ENCODE measurements at places on chromosomes 1 and 21. TPM values are rescaled to one million over a fixed set of nuclear protein-coding genes. Genes with fewer than 3 reads are reported as not detected.

PRELP gene
- 6.7 TPM for total RNA-seq

DNA sequence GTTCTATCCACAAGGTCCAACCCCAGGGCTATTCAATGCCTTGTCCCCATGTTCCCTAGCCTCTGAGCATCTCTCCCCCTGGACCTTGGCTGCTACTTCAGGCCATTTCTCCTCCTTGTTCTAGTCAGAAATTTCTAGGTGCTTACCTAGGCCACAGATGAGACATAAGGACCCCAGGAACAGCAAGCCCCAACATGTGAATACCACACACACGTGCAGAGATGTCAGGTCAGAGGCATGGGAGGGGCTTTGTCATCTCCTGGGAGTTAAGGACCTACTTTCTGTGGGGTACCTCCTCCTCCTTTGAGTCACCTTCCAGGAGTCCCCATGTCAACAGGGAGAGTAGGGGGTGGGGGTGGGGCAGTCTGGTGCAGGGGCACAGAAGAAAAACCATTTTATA is 7.1 kb upstream of the RGS16 start:
- H3K4me1 ChIP-seq, result peaks cover 22% of the 10 kb centered on the region
- H3K27ac ChIP-seq, result no peak overlapping the region
- no peak for DNase-seq

GRCh38 chr1:214989341-214989740 is 93.2 kb upstream of the KCNK2 start:
- DNase-seq, result no peak
- H3K27me3 ChIP-seq, result no peaks in the 10 kb centered on the region
- H3K27ac ChIP-seq, result no peak overlapping the region
- H3K4me3 ChIP-seq, result no peak overlapping the region
- H3K4me1 ChIP-seq, result no peaks in the 10 kb centered on the region

- H3K27me3 ChIP-seq, result no peaks in the 10 kb centered on the region
- no peak overlapping the region for H3K4me3 ChIP-seq
- peak; percentile 47 for DNase-seq
- peak overlapping the region; percentile 98 for H3K27ac ChIP-seq
- peaks cover 67% of the 10 kb centered on the region for H3K4me1 ChIP-seq
- no peaks in the 10 kb centered on the region for H3K36me3 ChIP-seq
Observed at GRCh38 chr1:2543543-2544092, 12.6 kb upstream of the TNFRSF14 start.

DNA sequence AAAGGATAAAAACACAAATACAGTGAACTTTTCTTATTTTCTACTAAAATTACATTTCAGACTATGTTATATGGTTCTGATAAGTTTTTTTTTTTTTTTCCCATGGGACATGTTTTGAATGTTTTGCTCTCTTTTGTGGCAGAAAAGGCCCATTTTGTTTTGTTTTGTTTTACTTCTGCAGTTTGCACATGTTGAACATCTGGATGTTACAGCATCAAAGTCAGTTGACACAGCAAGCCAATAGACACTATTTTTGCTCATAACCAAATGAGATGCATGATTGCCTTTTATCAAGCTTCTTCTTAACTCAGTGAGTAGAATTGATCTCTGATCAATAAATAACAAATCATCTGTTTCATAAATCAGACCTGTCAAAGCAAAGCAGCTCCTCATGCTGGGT is 904.2 kb downstream of the ADGRL2 start:
- no peak overlapping the region for H3K27ac ChIP-seq
- H3K36me3 ChIP-seq, result no peaks in the 10 kb centered on the region
- H3K4me3 ChIP-seq, result no peak overlapping the region
- no peak for DNase-seq
- H3K4me1 ChIP-seq, result no peaks in the 10 kb centered on the region

SPATA21 gene
- total RNA-seq, result not detected

ZNF691 gene
- total RNA-seq, result 4.2 TPM

- H3K27me3 ChIP-seq, result no peaks in the 10 kb centered on the region
- DNase-seq, result no peak
- H3K27ac ChIP-seq, result no peak overlapping the region
- no peak overlapping the region for H3K4me3 ChIP-seq
- no peaks in the 10 kb centered on the region for H3K36me3 ChIP-seq
Observed at GRCh38 chr1:191049781-191050180, 572.1 kb upstream of the BRINP3 start.

GRCh38 chr21:44980562-44981489 is 41.0 kb downstream of the SLX9 start:
- no peak overlapping the region for H3K4me3 ChIP-seq
- DNase-seq, result no peak
- H3K27ac ChIP-seq, result peak overlapping the region; percentile 17
- H3K4me1 ChIP-seq, result peaks cover 10% of the 10 kb centered on the region
- peaks cover 23% of the 10 kb centered on the region for H3K36me3 ChIP-seq

DNA sequence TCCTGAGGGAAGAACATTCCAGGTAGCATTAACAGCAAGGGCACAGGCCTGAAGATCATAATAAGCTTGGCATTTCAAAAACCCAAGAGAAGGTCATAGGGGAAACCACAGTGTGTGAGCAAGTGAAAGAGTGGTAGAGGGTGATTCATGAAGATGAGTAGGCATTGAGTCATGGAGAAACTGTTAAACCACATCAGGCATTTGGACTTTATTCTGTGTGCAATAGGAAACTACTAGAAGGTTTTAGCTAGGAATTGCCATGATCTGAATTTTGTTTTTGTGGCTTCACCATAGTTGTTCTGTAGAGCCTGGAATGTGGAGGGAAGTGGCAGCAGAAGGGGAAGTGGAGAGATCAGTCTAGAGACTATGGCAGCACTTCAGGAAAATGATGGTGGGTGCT is 359.0 kb upstream of the PTBP2 start:
- DNase-seq, result no peak
- H3K27me3 ChIP-seq, result no peaks in the 10 kb centered on the region
- H3K4me3 ChIP-seq, result no peak overlapping the region
- H3K27ac ChIP-seq, result no peak overlapping the region

LMNA gene
- 53.1 TPM for total RNA-seq

DNA sequence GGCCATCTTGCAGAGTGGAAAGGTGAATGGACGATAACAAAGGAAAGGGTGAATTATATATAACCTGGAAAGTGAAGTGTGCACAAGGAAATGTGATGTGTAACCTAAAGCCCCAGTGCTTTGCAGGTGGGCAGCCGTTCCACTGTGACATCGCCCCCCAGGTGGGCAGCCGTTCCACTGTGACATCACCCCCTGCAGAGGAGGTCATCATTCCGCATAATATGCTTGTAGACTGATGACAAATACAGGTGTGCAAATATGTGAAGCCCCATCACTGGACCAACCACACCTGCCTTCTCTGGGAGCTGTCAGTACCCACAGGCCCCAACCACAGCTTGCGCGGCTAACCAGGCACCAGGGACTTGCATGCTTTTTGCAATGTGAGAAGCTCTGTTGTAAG is 4.7 kb upstream of the ZNF496 start:
- peaks cover 15% of the 10 kb centered on the region for H3K4me1 ChIP-seq
- peaks cover 8% of the 10 kb centered on the region for H3K36me3 ChIP-seq
- no peak overlapping the region for H3K27ac ChIP-seq

GRCh38 chr1:165862448-165862847 is 35.0 kb downstream of the UCK2 start:
- H3K27ac ChIP-seq, result peak overlapping the region; percentile 54
- no peaks in the 10 kb centered on the region for H3K27me3 ChIP-seq
- H3K36me3 ChIP-seq, result no peaks in the 10 kb centered on the region
- no peak overlapping the region for H3K4me3 ChIP-seq

- no peak for DNase-seq
- H3K4me1 ChIP-seq, result no peaks in the 10 kb centered on the region
- H3K36me3 ChIP-seq, result peaks cover 7% of the 10 kb centered on the region
- H3K4me3 ChIP-seq, result no peak overlapping the region
- no peaks in the 10 kb centered on the region for H3K27me3 ChIP-seq
- no peak overlapping the region for H3K27ac ChIP-seq
Observed at GRCh38 chr1:245858722-245859492, 648.2 kb downstream of the SMYD3 start.

WNT2B gene
- 9.3 TPM for total RNA-seq

DNA sequence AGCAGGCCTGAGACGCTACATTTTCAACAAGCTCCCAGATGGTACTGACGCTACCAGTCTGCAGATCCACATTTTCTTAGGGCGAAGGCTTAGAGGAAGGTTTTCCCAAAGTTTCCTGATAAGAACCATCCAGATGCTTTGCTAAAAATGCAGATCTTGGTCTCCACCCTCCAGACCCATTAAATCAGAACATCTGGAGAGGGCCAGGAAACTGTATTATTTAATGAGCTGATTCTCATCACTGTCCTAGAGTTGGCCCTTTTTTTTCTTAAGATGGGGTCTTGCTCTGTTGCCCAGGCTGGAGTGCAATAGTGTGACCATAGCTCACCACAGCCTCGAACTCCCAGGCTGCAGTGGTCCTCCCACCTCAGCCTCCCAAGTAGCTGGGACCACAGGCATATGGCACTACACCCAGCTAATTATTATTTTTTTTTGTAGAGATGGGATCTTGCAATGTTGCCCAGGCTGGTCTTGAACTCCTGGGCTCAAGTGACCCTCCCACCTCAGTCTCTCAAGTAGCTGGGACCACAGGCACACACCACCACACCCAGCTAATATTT is 67.2 kb upstream of the EFHD2 start:
- H3K27ac ChIP-seq, result peak overlapping the region; percentile 34
- no peaks in the 10 kb centered on the region for H3K27me3 ChIP-seq
- no peaks in the 10 kb centered on the region for H3K36me3 ChIP-seq
- H3K4me3 ChIP-seq, result no peak overlapping the region
- peaks cover 66% of the 10 kb centered on the region for H3K4me1 ChIP-seq
- DNase-seq, result no peak

TAL1 gene
- not detected for total RNA-seq

EDN2 gene
- total RNA-seq, result not detected

KCNE2 gene
- total RNA-seq, result 115 TPM

DNA sequence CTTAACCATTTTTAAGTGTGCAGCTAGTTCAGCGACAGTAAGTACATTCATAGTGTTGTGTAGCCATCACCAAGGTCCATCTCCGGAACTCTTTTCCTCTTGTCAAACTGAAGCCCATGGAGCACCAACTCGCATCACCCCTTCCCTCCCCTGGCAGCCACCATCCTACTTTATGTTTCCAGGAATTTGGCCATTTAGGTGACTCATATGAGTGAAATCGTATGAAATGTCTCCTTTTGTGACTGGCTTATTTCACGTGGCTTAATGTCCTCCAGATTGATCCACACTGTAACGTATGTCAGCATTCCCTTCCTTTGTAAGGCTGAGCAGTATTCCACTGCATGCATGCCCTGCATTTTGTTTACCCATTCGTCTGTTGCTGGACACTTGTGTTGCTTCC is 2.5 kb downstream of the COL6A2 start:
- H3K36me3 ChIP-seq, result no peaks in the 10 kb centered on the region
- H3K4me1 ChIP-seq, result peaks cover 19% of the 10 kb centered on the region
- H3K27me3 ChIP-seq, result peaks cover 52% of the 10 kb centered on the region
- DNase-seq, result peak; percentile 11
- peak overlapping the region; percentile 93 for H3K27ac ChIP-seq

GRCh38 chr21:46193829-46194373 is 9.6 kb upstream of the SPATC1L start:
- H3K4me1 ChIP-seq, result no peaks in the 10 kb centered on the region
- no peak overlapping the region for H3K27ac ChIP-seq
- no peak for DNase-seq
- no peaks in the 10 kb centered on the region for H3K27me3 ChIP-seq
- H3K36me3 ChIP-seq, result peaks cover 54% of the 10 kb centered on the region

DNA sequence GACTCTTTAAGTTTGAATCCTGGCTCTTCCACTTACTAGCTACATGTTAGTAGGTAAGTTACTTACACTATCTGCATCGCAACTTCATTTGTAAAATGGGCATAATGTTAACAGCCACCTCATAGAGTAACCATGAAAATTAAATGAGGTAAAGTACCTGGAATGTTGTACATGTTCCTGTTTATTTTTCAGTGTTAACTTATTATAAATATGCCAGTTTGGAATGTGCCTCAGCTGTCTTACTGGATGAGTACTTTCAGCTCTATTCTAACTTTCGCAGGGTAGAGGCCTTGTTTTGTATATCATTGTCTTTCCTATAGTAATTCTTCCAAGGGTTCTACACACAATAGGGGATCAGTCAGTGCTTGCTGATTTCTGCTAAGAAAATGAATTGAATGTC is 167.4 kb downstream of the DUSP10 start:
- H3K4me3 ChIP-seq, result no peak overlapping the region
- DNase-seq, result no peak
- H3K36me3 ChIP-seq, result no peaks in the 10 kb centered on the region
- H3K27ac ChIP-seq, result no peak overlapping the region
- H3K27me3 ChIP-seq, result no peaks in the 10 kb centered on the region
- no peaks in the 10 kb centered on the region for H3K4me1 ChIP-seq

LPAR3 gene
- 2.0 TPM for total RNA-seq

- peaks cover 16% of the 10 kb centered on the region for H3K27me3 ChIP-seq
- peak overlapping the region; percentile 80 for H3K4me3 ChIP-seq
- H3K4me1 ChIP-seq, result no peaks in the 10 kb centered on the region
Observed at GRCh38 chr1:171841931-171842761, 848 bp downstream of the DNM3 start.

VSIG8 gene
- not detected for total RNA-seq

DNA sequence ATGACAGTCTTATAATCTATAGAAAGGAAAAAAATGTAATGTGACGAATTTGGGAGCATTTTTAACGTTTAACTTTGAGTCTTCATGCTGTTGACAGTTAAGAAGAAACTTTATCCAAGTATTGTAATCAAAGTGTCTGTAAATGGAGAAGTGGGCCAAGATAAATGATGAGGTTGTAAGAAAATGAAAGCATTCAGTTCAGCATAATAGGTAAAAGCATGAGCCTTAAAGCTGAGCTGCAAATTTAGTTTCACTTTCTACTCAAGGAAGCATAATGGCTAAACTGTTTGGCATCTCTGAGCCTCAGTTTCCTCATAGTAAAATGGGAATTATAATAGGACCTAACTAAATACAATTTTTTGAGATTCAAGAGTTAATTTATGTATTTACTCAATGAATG is 1554.8 kb downstream of the KCNT2 start:
- H3K4me1 ChIP-seq, result no peaks in the 10 kb centered on the region
- H3K4me3 ChIP-seq, result no peak overlapping the region
- DNase-seq, result no peak
- no peaks in the 10 kb centered on the region for H3K27me3 ChIP-seq
- no peak overlapping the region for H3K27ac ChIP-seq

DNA sequence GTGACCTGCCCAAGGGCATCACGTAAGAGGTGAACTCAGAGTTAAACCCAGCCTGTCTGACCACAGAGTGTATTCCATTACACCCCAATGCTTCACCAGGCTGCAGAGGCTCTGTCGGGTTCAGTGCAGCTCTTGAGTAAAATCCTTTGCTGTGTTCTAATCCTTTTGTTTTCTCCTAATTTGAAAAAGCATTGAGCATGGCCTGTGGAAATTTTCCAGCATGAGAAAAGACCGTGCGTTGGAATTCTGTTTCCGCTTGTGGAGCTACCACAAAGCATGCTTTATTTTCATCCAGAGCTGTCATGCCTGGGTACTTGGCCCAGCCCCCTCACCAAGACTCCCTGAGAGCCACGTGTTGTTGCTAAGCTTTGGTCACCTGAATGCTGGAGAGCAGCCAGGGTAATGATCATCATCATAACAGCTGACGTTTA is 317.6 kb downstream of the PRDM2 start:
- H3K36me3 ChIP-seq, result no peaks in the 10 kb centered on the region
- no peak overlapping the region for H3K27ac ChIP-seq
- peak; percentile 70 for DNase-seq
- H3K4me1 ChIP-seq, result no peaks in the 10 kb centered on the region
- no peaks in the 10 kb centered on the region for H3K27me3 ChIP-seq
- no peak overlapping the region for H3K4me3 ChIP-seq

PTAFR gene
- not detected for total RNA-seq

AIRE gene
- total RNA-seq, result 0.87 TPM

GRCh38 chr21:31318971-31319370 is 25.1 kb downstream of the TIAM1 start:
- no peaks in the 10 kb centered on the region for H3K36me3 ChIP-seq
- no peak overlapping the region for H3K4me3 ChIP-seq
- H3K4me1 ChIP-seq, result no peaks in the 10 kb centered on the region
- H3K27ac ChIP-seq, result no peak overlapping the region
- no peaks in the 10 kb centered on the region for H3K27me3 ChIP-seq

FCGR2B gene
- total RNA-seq, result 3.6 TPM

AHCTF1 gene
- total RNA-seq, result 44.6 TPM

OR2W3 gene
- total RNA-seq, result not detected

All from stomach (tissue), 19 donors.